Neural progenitor cell (in vitro differentiated cells): ENCODE measurements at places on chromosomes 7 and 10. TPM values are rescaled to one million over a fixed set of nuclear protein-coding genes. Genes with fewer than 3 reads are reported as not detected.

- peak; percentile 58 for DNase-seq
- no peak overlapping the region for H3K4me3 ChIP-seq
- no peak overlapping the region for H3K27ac ChIP-seq
- H3K4me1 ChIP-seq: peaks cover 4% of the 10 kb centered on the region
- no peaks in the 10 kb centered on the region for H3K36me3 ChIP-seq
- H3K27me3 ChIP-seq: no peaks in the 10 kb centered on the region
Observed at GRCh38 chr10:30639946-30640786, 10.6 kb upstream of the LYZL2 start.

The ITGB1 gene
- total RNA-seq: 229 and 358 TPM in 2 replicates

GRCh38 chr10:22475651-22476600 is 130.6 kb downstream of the SPAG6 start:
- peak overlapping the region; percentile 44 for H3K4me3 ChIP-seq
- H3K27ac ChIP-seq: no peak overlapping the region
- H3K36me3 ChIP-seq: no peaks in the 10 kb centered on the region
- H3K27me3 ChIP-seq: peaks cover 100% of the 10 kb centered on the region

- H3K36me3 ChIP-seq: no peaks in the 10 kb centered on the region
- no peak for DNase-seq
- H3K27ac ChIP-seq: no peak overlapping the region
- H3K4me1 ChIP-seq: no peaks in the 10 kb centered on the region
Observed at GRCh38 chr7:2051707-2052656, 180.8 kb downstream of the MAD1L1 start.

The KCNK18 gene
- total RNA-seq: not detected in 2 replicates
